ENCODE measurements at places on chromosomes 4 and X.
A peak's percentile ranks its signal among the peaks of the same experiment; 100 is the strongest.

DNA sequence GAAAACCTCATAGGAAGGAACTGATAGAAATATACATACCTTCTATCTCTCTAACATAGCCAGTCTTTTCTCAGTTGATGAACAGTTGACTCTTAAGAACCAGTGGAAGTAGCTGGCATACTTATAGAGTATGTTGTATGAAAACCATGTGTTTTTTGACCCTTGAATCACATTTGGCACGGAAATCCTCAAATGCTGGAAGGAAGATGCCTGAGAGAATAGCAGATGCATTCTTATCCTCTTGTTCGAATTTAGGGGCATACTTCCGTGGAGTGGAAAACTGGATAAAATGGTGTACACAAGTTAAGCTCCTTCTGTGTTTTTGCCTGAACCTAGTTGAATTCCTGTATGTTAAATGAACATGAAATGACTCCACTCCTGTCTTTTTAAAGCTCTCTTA, 145.5 kb downstream of the PCDH7 start:
- DNase-seq, result no peak

DNA sequence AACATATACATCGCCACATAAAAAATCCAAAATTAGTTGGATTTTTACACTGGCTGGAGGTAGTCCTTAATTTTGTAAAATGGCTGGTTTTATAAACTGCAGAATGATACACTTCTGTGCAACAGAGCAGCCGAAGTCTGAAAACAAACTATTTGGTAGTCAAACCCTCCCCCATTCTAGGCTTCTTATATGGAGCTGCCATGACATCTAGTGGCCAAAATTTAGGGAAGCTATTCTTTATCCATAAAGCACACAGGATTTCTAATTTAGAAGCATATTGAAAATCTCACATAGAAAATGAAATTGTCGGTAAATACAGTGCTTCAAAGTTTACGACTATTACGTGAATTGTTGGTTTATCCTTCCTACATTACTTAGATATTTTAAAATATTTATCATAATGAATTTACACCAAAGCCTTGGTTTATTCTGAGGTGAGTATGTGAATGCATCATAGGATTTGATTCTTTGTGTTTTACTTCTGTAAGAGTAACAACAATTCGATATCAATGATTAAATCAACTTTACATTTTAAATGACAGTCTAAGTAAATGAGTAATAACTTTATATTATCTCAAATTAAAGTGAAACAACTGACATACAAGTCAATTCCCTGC, 113.4 kb upstream of the FAM241A start:
- DNase-seq, result peak; percentile 22

DNA sequence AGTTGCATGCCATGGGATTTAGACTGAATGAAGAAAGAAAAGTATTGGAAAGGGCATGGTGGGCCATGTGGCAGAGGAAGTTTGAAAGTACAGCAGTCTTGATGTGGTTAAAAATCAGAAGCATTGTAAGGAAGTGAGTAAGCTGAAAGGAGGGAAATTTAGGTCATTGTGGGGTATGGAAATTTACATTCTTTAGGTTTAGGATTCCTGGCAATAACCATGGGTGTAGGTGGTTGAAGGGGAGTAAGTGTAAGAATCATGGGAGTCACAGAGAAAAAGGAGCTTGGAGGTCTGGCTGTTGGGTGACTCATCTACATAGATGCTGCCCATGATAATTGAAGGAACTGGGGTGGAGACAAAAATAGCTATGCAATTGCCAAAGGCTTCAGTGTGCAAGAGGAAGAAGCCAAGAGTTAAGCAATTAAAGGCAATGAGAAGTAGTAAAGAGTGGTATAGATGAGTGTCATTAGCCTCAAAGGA, 243.8 kb upstream of the LDB2 start:
- DNase-seq, result peak; percentile 75

- no peak for DNase-seq
Observed at GRCh38 chr4:183843248-183843671, 61.8 kb upstream of the STOX2 start.

All from HS-27A (cell line).